HCT116 (cell line): ENCODE measurements at places on chromosomes 13 and 19. TPM values are rescaled to one million over a fixed set of nuclear protein-coding genes. Genes with fewer than 3 reads are reported as not detected.

DNA sequence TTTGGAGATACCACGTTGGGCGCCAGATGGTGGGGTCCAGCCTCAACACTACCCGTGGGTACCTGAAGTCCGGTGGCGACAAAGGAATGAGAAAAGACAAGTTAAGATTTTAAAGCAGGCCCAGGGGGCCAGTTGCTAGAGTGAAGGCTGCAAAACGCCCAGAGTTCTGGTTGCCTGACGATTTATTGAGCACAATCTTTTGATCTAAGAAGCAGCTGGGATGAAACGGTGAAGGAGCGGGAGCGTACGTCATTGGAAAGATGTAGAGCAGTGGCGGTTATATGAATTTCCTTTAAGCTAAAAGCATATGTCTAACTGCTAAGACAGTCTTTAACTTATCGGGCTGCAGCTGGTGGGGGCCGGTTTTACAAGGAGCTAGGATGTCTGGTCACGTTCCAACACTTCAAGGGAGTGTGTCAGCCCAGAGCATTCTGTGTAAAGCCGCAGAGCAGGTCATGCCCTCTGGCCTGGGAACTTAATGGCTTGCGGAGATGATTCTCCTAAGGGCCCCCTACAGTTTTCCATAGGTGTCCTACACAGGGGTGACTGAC is 28.9 kb upstream of the EVI5L start:
- DNase-seq, result no peak
- H3K4me1 ChIP-seq, result peaks cover 22% of the 10 kb centered on the region
- H3K4me3 ChIP-seq, result no peak overlapping the region
- H3K36me3 ChIP-seq, result no peaks in the 10 kb centered on the region
- H3K27me3 ChIP-seq, result no peaks in the 10 kb centered on the region

Gene ZNF808
- total RNA-seq, result 15.4 TPM

DNA sequence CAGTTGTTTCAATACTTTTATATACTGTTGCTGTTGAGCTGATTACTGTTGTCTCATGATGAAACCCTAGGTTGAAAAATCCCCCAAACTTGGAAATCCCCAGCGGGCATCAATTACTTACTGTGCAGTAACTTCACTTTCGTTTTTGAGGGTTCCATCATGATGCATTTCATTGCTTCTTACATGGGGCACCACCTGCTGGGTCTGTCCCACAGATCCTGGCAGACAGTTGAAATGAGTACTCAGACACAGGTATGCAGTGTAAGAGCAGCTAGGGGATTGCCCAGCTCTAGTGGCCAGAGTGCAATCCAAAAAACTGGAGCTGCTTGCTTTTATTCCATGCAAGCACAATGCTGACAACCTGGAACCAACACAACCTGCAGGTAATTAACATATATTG is 132.5 kb upstream of the ZNF91 start:
- H3K27me3 ChIP-seq, result no peaks in the 10 kb centered on the region
- DNase-seq, result no peak
- no peaks in the 10 kb centered on the region for H3K4me1 ChIP-seq
- no peak overlapping the region for H3K4me3 ChIP-seq
- no peak overlapping the region for H3K27ac ChIP-seq

GRCh38 chr19:29489172-29489951 is 36.4 kb upstream of the VSTM2B start:
- no peak overlapping the region for H3K27ac ChIP-seq
- no peak for DNase-seq
- H3K4me1 ChIP-seq, result no peaks in the 10 kb centered on the region
- H3K4me3 ChIP-seq, result no peak overlapping the region
- peaks cover 32% of the 10 kb centered on the region for H3K27me3 ChIP-seq

DNA sequence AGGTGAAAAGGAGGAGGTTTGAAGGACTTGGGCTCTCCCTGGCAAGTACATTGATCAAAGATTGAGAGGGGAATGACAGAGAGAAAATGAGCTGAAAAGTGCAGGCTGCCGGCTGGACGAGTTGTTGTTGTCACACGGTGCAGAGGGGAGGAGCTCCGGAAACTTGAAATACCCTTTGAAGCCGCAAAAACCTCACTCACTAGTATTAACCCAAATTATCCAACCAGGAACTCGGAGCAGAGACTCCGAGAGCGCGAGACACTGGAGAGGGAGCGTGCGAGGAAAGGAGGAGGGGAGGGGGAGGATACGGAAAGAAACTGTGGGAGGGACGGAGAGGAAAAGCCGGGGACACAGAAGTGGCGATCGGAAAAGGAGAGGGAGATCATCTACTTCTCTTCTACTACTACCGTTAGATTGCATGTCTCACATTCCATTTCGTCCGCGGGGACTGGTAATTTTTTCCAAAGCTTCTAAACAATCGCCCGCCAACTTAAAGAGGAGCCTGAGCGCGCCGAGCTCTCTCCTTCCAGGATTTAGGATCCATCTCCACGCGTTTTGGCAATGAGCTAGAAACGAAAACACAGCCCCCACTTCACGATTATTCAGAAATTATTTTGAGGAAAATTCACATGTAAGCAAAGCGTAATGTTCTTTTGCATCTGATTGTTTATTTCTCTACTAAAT is at the start of gene DACH1:
Gene DACH1, minus strand, starts transcription at position 74 of the 684 bp plus-strand sequence.
- DNase-seq, result no peak
- H3K4me3 ChIP-seq, result no peak within 1 kb of the TSS
- H3K36me3 ChIP-seq, result no peaks in the 10 kb centered on the region

Gene RXFP2
- not detected for total RNA-seq

Gene FCHO1
- total RNA-seq, result 28.1 TPM

Gene ZNF69
- not detected for total RNA-seq

DNA sequence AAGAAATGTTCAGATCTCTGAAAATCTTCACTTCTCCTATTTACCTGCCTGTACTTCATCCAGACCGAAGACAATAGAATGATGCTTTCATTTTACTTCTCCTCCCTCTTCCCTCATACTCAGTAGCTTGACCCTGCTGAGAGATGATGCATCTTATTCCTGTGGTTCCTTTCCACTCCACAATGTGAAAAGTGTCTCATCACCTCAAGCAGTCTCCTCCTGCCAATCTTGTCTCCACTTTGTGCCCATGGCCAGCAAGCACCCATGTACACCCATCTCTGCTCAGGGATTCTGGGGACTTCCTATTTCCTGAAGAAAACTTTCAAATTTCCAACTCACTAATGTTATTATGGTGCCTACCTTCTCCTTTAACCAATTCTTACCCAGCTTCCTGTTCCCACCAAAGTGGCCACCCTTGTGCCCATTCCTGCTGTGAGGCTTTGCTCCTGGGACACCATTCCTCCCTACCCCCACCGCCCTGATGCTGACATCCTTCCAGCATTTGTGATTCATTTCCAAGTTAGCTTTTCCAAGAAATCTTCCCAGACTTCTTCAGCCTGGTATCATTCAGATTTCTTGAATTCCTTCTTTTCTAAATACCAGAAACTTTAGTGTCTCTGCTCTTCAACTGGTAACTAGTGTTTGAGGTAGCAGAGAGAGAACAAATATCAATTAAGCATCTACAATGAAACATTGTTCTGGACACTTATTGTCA is 212.5 kb downstream of the POSTN start:
- H3K27me3 ChIP-seq, result no peaks in the 10 kb centered on the region
- H3K27ac ChIP-seq, result no peak overlapping the region
- no peak for DNase-seq
- H3K4me1 ChIP-seq, result no peaks in the 10 kb centered on the region
- H3K36me3 ChIP-seq, result no peaks in the 10 kb centered on the region
